Activated naive CD8-positive, alpha-beta T cell treated with anti-CD3 and anti-CD28 coated beads for 36 hours (primary cell): ENCODE measurements at places on chromosomes 6 and 20. TPM values are rescaled to one million over a fixed set of nuclear protein-coding genes. Genes with fewer than 3 reads are reported as not detected.
A peak's percentile ranks its signal among the peaks of the same experiment; 100 is the strongest.

DNA sequence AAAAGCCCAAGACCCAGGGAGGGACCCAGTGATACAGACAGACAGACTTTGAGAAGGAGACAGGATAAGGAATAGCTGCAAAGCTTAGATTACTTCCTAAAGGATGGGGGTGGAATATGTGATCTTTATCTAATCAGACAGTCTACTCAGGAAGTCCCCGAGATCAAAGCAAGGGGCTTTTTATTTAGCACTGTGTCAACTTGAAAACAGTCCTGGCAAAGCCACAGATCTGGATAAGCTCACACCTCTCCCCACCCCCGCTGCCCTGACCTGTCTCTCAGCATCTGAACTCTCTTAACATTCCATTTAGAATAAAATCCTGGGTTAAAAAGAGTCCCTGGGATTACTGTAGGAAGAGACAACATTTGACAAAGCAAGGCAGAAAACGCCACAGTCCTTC lies 101.5 kb downstream of the ISM1 start:
- no peaks in the 10 kb centered on the region for H3K36me3 ChIP-seq
- no peak overlapping the region for H3K4me3 ChIP-seq
- H3K27me3 ChIP-seq = peaks cover 20% of the 10 kb centered on the region
- peaks cover 8% of the 10 kb centered on the region for H3K4me1 ChIP-seq

DNA sequence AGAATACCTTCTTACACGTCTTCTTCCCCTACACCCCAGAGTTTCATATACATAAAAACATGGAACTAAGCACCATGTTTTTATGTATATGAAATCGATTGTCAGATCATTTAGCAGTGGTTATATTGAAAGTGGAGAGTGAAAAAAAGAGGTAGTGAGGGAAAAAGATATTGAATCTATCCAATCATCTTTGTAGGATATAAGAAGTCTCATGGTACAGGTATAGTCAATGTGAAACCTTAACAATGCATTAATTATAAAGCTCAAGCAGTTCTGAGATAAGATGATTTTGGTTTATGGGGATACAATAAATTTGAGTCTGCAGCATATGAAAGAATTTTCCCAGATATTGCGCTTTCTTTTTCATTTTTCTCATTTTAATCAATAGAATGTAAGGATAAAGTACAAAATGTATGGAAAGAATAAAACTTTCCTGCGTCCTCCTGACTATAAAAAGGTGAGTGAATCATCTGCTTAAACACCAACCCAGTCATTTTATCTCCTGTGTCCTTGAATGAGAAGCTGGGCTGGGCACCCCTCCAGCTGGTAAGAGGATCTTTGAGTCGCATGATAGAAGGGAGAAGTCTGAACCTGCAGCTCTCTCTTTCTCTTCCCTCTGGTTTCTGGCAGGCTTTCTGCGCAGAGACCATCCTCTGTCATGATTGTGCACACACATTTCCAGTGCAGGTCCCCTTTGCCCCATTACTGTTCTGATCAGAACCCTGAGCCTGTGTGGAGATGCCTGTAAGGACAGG lies 28.1 kb upstream of the AKIRIN2 start:
- no peak for DNase-seq
- no peak overlapping the region for H3K4me3 ChIP-seq
- H3K36me3 ChIP-seq = no peaks in the 10 kb centered on the region
- H3K27me3 ChIP-seq = peaks cover 3% of the 10 kb centered on the region
- no peak overlapping the region for H3K27ac ChIP-seq

DNA sequence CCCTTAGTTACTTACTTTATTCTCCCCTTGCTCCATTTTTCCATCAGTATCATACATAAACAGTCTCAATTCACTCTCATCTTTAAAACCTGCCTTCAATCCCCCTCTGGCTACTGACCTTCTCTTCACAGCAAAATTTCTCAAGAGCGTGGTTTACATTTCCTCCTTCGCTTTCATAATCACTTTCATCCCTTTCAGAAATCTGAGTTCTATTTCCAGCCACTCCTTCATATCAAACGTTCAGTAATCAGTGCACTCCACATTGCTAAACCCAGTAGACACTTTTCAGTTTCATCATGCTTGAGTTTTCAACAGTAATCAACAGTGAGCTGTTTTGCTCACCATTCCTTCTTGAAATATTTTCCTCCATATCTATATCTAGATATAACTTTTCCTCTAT lies 176.7 kb upstream of the HSF2 start:
- H3K27me3 ChIP-seq = no peaks in the 10 kb centered on the region
- no peaks in the 10 kb centered on the region for H3K4me1 ChIP-seq
- DNase-seq = no peak
- no peak overlapping the region for H3K27ac ChIP-seq
- H3K36me3 ChIP-seq = no peaks in the 10 kb centered on the region

DNA sequence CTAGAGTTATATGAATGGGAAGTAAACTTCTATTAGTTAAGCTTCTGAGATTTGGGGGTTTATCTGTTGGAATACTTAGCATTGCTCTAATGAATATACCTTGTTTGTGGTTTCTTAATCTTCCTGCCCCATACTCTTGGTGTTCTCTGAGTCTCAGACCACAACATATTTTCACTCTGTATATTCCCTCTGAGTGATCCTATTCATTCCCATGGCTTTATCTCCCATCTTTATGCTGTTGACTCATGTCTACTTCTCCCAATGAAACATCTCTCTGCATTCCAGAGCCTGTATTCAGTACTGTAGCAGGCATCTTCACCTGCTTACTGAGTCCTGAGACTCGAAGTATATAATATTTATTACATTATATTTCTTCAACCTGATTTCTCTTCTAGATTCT lies 283.7 kb upstream of the MAP3K7 start:
- no peak overlapping the region for H3K4me3 ChIP-seq
- H3K4me1 ChIP-seq = no peaks in the 10 kb centered on the region
- no peak for DNase-seq
- H3K27me3 ChIP-seq = peaks cover 15% of the 10 kb centered on the region

DNA sequence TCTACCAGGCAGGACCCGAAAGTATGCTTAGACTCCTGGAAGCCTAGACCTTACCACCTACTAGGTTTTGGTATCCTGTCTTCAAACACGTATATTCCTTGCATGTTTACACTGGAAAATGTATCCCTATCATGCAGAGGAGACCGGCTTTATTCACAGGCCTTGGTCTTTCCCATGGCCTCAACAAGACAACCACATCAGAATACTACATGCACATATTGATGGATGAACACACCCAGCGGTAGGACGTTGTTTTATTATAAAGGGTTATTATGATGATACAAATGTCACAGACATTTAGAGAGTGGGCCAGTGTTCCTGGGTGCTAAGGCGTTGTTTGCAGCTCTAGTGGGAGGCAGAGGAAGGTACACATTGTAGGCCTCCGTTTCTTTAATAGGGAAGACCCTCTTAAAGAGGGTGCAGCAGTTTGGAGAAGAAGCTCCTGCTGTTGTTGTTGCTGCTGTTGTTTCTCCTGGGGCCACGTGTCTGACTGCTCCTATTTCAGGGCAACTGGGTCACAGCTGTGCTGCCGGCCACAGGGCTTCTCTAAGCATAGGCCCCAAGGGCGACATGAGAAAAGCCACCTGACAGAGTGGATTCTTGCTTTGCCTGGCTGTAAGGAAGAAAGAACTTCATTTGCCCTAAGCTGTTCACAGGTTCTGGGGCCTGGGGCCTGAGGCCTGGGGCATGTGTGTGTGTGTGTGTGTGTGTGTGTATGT lies 98.3 kb upstream of the SASH1 start:
- no peak overlapping the region for H3K4me3 ChIP-seq
- no peak overlapping the region for H3K27ac ChIP-seq
- DNase-seq = no peak
- no peaks in the 10 kb centered on the region for H3K36me3 ChIP-seq

STMND1 gene
- total RNA-seq = not detected

CCN6 gene
- total RNA-seq = 0.19 TPM

- peaks cover 25% of the 10 kb centered on the region for H3K4me1 ChIP-seq
- peaks cover 17% of the 10 kb centered on the region for H3K36me3 ChIP-seq
- no peaks in the 10 kb centered on the region for H3K27me3 ChIP-seq
These were observed 222.8 kb upstream of the RUNX2 start for GRCh38 chr6:45105170-45105820.

GRCh38 chr20:52972190-52972937 lies at the start of gene TSHZ2:
Gene TSHZ2, plus strand, starts transcription at chr20:52972358. Its CDS starts 936 bp downstream, at chr20:52973294.
- H3K27me3 ChIP-seq = peaks cover 64% of the 10 kb centered on the region
- H3K27ac ChIP-seq = peak within 1 kb of the TSS; percentile 83

- H3K27ac ChIP-seq = peak overlapping the region; percentile 92
- H3K36me3 ChIP-seq = peaks cover 27% of the 10 kb centered on the region
- peaks cover 23% of the 10 kb centered on the region for H3K4me1 ChIP-seq
- H3K27me3 ChIP-seq = no peaks in the 10 kb centered on the region
- DNase-seq = no peak
These were observed 1.3 kb downstream of the SMIM13 start for GRCh38 chr6:11094941-11095340.

GRCh38 chr6:165266191-165266590 lies 43.2 kb downstream of the C6orf118 start:
- H3K27me3 ChIP-seq = no peaks in the 10 kb centered on the region
- H3K4me1 ChIP-seq = no peaks in the 10 kb centered on the region
- H3K27ac ChIP-seq = no peak overlapping the region
- no peaks in the 10 kb centered on the region for H3K36me3 ChIP-seq

B4GALT5 gene
- total RNA-seq = 23.3 TPM

DNA sequence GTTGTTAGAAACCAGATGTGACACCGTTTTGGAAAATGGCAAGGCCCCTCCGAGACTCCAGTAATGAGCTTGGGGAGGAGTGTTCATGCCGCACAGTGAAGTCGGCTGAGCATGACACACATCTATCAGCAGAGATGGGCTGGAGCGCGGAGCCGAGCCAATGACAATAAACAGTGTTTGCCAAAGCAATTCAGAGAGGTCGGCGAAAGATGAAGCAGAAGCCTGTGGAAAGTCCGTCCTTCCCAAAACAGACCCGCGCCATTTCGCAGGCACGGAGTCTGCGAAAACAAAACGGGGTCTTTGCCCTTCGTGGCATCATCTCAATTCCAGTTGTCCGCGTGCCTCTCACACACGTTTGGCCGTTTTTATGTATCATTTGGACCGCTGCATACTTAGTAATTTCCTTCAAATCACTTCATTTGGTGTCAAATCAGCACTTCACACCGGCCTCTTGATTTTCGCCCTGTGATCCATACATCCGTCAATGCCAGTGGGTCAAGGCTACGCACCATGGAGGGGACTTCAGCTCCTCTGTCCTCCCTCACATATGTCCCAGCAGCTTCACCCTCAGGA lies 71.3 kb downstream of the SULF2 start:
- no peak for DNase-seq
- H3K36me3 ChIP-seq = no peaks in the 10 kb centered on the region
- H3K27me3 ChIP-seq = peaks cover 3% of the 10 kb centered on the region

DNA sequence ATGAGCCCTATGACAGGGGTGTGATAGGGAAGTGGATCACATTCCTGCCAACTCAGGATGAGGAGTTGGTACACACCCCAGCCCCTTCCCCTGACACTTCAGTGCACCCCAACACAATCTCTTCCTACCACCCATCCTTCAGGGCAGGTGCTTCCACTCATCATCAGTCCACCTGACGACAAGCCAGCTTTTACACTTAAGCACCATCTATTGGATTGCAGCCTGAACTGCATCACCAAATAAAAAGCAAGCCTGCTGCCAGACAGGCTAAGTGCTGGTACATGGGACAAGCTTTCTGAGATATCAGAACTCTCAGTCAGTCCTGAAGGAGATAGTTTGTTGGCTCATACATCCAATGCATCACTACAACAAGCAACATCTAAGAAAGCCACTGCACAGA lies 69.0 kb upstream of the TMEM200A start:
- H3K27ac ChIP-seq = no peak overlapping the region
- H3K4me1 ChIP-seq = no peaks in the 10 kb centered on the region
- H3K36me3 ChIP-seq = no peaks in the 10 kb centered on the region
- peaks cover 2% of the 10 kb centered on the region for H3K27me3 ChIP-seq

CLPSL1 gene
- not detected for total RNA-seq

GRCh38 chr20:57153238-57153905 lies 113.1 kb downstream of the BMP7 start:
- H3K36me3 ChIP-seq = no peaks in the 10 kb centered on the region
- no peak for DNase-seq
- H3K4me1 ChIP-seq = no peaks in the 10 kb centered on the region
- peaks cover 11% of the 10 kb centered on the region for H3K27me3 ChIP-seq
- no peak overlapping the region for H3K27ac ChIP-seq
- H3K4me3 ChIP-seq = no peak overlapping the region

SYS1 gene
- total RNA-seq = 21.5 TPM

DNA sequence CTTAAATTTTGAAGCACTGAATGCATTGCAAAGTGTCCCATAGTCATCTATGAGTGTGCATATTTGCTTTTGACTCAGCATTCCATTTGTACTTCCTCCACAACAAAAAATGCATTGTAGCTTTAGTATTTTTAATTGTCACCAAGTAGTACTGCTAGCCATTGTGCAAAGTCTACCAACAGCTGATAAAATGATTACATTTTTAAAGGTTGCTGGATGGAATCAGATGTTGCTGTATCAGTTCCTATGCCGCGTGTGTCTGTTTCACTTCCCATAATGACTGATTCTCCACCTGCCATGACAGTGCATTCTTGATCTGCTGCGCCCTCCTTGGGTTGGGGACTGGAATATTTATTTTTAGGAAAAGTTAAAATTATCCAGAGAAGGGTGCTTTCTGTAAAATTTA lies 41.2 kb downstream of the SLX4IP start:
- H3K27ac ChIP-seq = no peak overlapping the region
- no peak for DNase-seq
- H3K27me3 ChIP-seq = no peaks in the 10 kb centered on the region
- H3K4me3 ChIP-seq = no peak overlapping the region

CD40 gene
- total RNA-seq = 4.6 TPM

TFAP2A gene
- not detected for total RNA-seq

HLA-DQA1 gene
- total RNA-seq = 5.3 TPM

- peaks cover 5% of the 10 kb centered on the region for H3K27me3 ChIP-seq
- no peaks in the 10 kb centered on the region for H3K4me1 ChIP-seq
- DNase-seq = no peak
- no peaks in the 10 kb centered on the region for H3K36me3 ChIP-seq
- no peak overlapping the region for H3K27ac ChIP-seq
- H3K4me3 ChIP-seq = no peak overlapping the region
These were observed 32.7 kb downstream of the CYP24A1 start for GRCh38 chr20:54140927-54141566.

DNA sequence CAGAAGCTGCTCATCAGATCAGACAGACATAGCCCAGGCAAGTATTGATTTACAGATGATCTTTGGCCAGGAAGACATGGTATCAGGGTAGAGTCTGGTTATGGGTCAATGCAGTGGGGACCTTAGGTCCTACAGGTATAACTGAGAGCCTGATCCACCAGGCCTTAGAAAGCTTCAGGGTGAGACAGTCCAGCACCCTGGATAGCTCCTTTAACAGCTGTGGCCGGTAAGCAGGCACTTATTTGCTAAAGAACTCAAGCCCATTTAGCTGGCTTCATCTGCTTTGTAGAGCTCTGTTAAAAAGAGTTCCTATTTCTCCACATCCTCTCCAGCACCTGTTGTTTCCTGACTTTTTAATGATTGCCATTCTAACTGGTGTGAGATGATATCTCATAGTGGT lies 39.6 kb downstream of the ESR1 start:
- H3K4me1 ChIP-seq = no peaks in the 10 kb centered on the region
- no peak overlapping the region for H3K27ac ChIP-seq
- no peaks in the 10 kb centered on the region for H3K27me3 ChIP-seq
- no peak overlapping the region for H3K4me3 ChIP-seq
- no peaks in the 10 kb centered on the region for H3K36me3 ChIP-seq
